NCI-H748 treated with DMSO at 0.1 percent for 48 hours (cell line): ENCODE measurements at places on chromosomes 12 and 14.

- DNase-seq = no peak
Measured at GRCh38 chr12:47012552-47012951, 66.9 kb upstream of the PCED1B start.

DNA sequence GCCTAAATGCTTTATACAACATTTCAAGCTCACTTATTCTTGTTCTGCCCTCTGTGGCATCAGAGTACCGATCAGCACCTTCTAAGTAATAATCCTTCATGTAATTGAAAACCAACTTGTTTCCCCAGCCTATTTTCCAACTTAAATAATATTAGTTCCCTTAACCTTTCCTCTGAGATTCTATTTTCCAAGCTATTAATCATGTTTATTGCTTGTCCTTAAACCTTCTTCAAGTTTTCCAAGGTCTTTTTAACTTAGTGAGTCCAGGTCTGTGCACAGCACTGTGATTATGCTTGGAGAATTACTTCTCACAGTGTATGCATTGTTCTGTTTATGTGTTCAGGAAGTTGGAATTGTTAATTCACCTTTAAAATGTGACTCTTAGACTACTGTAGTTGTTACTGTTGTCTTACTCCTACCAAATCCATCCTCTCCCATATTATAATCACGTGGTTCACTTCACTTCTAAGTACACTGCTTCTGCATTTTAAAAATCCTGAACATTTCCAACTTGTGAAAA is 1039.3 kb upstream of the FOXG1 start:
- DNase-seq = peak; percentile 19

DNA sequence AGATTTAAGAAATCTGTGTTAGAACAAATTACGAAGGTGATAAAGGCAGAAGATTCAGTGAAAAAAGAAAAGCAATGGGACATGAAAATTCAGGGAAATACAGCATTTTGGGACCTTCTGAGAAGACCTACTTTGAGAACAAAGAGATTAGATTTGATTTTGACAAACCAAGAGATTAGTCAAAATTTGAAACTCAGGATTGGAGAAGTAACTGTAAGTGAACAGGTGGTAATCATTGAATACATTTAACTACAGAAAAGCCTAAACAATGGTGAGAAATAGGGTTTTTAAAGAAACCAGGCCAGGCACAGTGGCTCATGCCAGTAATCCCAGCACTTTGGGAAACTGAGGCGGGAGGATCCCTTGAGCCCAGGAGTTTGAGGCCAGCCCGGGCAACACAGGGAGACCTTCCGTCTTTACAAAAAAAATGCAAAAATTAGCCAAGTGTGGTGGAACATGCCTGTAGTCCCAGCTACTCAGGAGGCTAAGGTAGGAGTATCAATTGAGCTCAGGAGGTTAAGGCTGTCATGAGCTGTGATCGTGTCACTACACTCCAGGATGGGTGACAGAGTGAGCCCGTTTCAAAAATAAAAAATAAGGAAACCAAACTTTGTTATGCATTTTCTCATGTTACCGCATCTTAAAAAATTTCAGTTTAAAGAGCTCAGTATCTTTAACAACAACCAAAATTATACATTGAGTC is 8.9 kb upstream of the SAV1 start:
- DNase-seq = no peak

- DNase-seq = no peak
Measured at GRCh38 chr12:53870117-53870516, 68.5 kb upstream of the HOXC13 start.

DNA sequence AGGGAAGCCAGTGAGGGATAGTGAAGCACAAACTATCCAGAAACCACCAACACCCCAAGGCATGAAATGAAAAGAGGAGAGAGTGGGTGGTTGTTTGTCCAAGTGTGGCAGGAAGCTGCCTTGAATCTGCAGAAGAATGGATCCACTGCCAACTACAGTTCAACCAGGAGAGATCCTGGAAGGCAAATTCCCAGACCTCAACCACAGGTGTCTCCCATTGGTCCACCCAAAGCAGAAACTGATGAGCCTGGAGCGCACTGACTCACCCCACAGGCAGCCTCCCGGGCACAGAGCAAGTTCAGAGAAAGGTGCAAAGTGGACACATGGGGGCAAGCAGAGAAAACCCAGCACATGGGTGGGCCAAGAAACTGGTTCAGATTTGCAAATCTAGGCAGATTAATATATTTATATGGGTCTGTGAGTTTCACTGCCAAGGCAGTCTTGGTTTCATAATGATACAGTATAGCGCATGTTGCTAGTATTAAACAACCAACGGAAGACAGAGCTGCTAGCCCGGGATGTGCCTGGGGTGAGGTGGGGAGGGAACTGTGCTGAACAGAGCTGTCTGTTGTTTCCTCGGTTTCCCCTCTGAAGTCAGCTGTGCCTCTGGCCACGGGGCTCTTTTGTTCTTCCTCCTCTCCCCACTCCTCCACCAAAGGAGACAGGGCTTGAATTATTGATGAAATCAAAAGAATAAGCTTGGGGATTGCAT is 416.2 kb upstream of the CCDC196 start:
- no peak for DNase-seq

DNA sequence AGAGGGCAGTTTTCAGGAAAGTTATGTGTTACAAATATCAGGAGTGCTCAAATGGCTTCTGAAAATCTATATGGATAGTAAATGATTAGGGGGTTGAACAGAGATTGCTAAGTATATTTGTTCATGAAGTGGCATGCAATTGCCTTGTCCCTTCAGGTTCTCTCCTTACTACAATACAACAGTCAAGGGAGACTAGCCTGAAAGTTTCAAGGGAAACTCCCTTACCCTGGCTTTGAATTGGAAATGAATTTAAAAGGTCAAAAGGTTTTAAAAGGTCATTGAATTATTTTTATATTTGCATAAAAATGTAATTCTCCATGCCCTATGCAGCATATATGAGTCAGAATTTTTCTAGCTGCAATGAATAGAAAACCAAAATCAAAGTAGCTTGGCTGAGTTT is 253.1 kb upstream of the SYT1 start:
- DNase-seq = no peak

GRCh38 chr14:72904840-72905561 is 11.1 kb upstream of the DPF3 start:
- DNase-seq = peak; percentile 64

GRCh38 chr14:105859717-105860614 is 333.6 kb downstream of the TMEM121 start:
- DNase-seq = no peak

DNA sequence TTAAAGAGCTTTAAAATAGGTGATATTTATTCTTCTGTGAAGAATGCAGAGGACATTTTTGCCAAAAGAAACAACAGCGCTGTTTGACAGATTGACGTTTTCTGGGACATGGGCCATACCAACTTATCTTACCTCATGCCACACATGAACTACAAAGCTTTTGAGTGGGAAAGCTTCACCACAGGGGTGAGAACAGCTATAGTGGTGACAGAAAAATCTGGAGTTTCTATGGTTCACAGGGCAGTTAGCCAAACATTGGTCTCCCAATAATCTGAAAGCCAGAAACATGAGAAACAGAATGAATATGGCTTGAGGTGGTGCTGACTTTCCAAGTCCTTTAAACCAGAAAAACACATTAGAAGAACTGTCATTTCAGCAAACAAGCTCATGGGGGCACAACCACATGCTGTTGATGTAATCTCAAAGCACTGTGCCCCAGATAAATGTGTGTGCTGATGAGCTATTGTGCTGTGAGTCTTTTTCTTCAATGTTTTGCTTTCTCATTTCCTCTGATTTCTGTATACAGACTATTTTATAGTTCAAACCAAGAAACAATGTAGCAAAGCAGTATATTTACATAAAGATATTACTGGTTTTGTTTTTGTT is 905.4 kb downstream of the SLC16A7 start:
- no peak for DNase-seq

DNA sequence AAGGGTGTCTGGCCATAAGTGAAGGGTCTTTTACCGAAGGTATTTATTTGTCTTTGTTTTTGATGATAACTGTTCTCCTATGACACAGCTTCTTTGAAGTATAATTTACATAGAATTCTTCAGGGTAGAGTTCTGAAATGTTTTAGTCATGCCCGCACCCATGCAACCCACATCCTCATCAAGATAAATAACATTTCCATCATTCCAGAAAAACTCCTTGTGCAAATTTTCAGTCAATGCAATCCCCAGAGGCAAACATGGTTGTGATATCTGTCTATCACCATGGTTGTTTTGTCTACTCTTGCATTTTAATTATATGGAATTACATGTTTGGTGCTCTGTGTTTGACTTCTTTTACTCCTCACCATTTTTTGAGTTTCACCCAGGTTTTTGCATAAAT is 837.8 kb downstream of the AACS start:
- DNase-seq = no peak

GRCh38 chr12:118346895-118347294 is 25.8 kb downstream of the TAOK3 start:
- DNase-seq = no peak

- DNase-seq = no peak
Measured at GRCh38 chr12:52552055-52552454, 890 bp downstream of the KRT71 start.

- DNase-seq = no peak
Measured at GRCh38 chr12:49642370-49642802, 19.0 kb downstream of the PRPF40B start.

DNA sequence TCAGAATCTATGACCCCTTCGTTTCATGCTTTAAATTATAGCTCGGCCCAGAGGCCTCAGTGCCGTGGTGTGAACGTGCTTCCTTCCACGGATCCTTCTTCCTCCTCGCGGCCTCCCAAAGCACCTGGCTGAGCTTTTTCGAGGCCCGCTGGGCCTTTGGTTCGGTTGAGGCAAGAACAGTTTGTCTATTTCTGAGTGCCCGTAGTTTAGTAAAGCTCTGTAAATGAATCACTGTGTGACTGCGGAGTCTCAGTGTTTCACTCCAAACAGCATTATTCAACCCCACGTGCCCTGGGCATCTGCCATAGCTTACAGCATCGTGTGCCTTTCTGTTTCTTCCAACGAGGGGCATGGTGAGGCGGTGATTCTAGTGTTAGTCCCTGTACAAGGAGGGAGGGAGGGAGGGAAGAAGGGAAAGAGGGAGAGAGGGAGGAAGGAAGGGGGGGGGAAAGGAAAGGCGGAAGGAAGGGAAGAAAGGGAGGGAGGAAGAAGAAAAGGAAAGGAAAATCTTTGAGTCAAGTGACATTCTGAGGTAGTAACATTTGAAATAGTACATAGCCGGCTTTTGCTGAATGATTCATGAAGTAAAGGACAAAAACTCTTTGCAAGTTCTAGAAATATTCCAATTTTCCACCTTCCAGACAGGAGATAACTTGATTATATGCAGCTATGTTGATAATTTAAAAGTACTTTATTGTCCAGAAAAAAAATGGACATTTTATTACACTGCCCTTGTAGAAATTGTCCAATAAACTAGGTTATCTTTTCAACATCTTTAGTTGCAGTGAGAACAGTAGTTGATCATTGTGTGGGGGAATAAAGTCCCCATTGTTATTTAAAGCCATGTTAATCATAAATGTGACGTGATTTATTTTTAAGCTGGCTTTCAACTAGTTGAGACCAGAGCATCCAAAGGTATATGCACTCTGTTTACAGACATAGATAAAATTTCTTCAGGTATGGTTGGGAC is 1.2 kb upstream of the TRIM9 start:
- peak; percentile 64 for DNase-seq

GRCh38 chr12:49133014-49133413 is 1.8 kb upstream of the TUBA1B start:
- no peak for DNase-seq

- no peak for DNase-seq
Measured at GRCh38 chr12:116492703-116493324, 66.4 kb upstream of the MAP1LC3B2 start.

GRCh38 chr12:48969160-48969771 is 2.3 kb downstream of the WNT10B start:
- DNase-seq = no peak

DNA sequence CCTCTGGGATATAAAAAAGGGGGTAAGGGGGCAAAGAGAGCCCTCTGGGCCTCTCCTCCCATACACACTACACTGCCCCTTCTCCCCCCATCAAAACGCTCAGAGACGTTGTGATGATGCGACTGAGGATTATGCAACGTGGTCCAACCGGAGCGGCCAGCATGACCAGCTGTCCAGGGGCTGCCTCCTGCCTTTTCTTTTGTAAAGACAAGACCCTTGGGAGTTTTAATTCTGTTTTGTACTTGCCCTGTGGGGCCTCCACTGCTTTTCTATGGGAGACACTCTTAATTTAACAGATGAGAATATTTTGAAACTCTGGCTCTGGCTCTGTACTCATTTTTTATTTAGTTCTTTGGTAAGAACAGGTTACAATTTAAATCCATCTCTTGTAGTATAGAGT is 7.2 kb downstream of the MBD6 start:
- no peak for DNase-seq

- DNase-seq = no peak
Measured at GRCh38 chr12:93827179-93827578, 150.0 kb downstream of the CRADD start.

DNA sequence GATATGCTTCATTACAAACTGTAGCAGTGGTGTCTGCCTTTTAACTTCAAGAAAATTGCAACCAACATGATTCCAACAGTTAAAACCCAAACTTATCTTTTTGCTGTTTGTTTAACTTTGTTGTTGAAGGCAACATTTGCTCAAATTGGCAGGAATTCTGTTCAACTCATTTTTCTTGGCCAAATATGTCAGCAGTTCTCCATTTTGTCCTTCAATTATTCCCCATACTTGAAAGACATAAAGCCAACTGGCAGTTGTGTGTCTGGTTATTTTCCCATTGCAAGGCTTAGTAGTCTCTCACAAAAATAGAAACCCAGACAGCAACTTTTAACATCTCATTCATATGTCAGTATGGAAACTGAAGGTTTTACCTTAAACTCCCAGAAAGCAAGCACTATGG is 146.3 kb downstream of the LRIG3 start:
- DNase-seq = no peak

- DNase-seq = no peak
Measured at GRCh38 chr12:66074561-66074960, 56.0 kb downstream of the LLPH start.

GRCh38 chr14:97432586-97432985 is 635.4 kb downstream of the VRK1 start:
- no peak for DNase-seq

GRCh38 chr12:122966743-122967550 is 684 bp upstream of the ABCB9 start:
- no peak for DNase-seq

GRCh38 chr12:76422154-76422542 is 73.9 kb upstream of the BBS10 start:
- DNase-seq = no peak

DNA sequence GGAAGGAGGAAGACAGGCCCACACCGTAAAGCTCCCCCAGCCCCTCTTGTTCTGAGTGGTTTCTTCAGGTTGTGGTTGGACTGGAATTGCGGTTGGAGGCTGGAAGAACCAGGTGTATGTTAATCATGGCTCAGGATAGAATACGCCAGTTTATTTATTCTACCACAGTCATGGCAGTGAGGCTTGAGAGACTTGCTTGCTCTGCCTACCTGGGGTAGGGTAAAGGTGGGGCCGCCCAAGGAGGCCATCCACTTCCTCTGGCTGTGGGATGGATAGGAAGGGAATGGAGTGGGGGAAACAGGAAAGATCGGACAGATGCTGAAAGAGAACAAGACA is 8.1 kb downstream of the SHMT2 start:
- DNase-seq = no peak

- DNase-seq = no peak
Measured at GRCh38 chr12:117695956-117696355, 272.8 kb downstream of the KSR2 start.

GRCh38 chr14:75604979-75605851 is 26.8 kb downstream of the FLVCR2 start:
- DNase-seq = no peak

- DNase-seq = no peak
Measured at GRCh38 chr12:16602412-16602811, 3.5 kb downstream of the LMO3 start.
